ENCODE measurements at places on chromosomes 13 and 19. TPM values are rescaled to one million over a fixed set of nuclear protein-coding genes. Genes with fewer than 3 reads are reported as not detected.

Gene PRX
- 2.2 TPM for total RNA-seq

Gene S1PR5
- total RNA-seq, result 0.15 TPM

Gene FUT1
- under 0.01 TPM for total RNA-seq

Gene SELENOV
- not detected for total RNA-seq

Gene GPR180
- total RNA-seq, result 10.6 TPM

Gene METTL21C
- not detected for total RNA-seq

Gene COMP
- 0.15 TPM for total RNA-seq

Gene HSD17B14
- 6.0 TPM for total RNA-seq

Gene ZNF492
- total RNA-seq, result 0.17 TPM

Gene RFPL4A
- not detected for total RNA-seq

Gene NTF4
- total RNA-seq, result not detected

Gene HRC
- not detected for total RNA-seq

Gene SOHLH2
- 2.0 TPM for total RNA-seq
